ENCODE measurements at places on chromosomes 2 and 18.

DNA sequence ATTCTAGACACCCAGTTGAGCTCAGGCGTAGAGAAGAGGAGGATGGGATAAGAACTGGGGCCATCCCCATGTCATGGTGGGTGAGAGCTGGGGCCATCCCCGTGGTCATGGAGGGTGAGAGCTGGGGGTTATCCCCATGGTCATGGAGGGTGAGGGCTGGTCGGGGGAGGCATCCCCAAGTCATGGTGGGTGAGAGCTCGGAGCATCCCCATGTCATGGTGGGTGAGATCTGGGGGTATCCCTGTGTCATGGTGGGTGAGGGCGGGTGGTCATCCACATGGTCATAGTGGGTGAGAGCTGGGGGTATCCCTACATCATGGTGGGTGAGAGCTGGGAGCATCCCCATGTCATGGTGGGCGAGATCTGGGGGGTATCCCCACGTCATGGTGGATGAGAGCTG, 52.5 kb downstream of the IL1RL2 start:
- DNase-seq, result no peak

- no peak for DNase-seq
These were observed 8.4 kb upstream of the PER2 start for GRCh38 chr2:238296638-238297457.

DNA sequence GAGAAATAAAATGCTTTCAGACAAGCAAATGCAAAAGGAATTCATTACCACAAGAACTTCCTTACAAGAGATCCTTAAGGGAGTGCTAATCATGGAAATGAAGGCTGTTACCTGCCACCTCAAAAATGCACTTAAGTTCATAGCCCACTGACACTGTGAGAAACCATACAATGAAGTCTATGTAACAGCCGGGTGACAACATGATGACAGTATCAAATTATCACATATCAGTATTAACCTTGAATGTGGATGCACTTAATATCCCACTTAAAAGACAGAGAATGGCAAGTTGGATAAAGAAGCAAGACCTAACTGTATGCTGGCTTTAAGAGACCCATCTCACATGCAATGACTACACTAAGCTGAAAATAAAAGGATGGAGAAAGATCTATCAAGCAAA, 403.4 kb upstream of the MC4R start:
- no peak for DNase-seq

GRCh38 chr2:8558096-8558495, 123.8 kb upstream of the ID2 start:
- DNase-seq, result no peak

DNA sequence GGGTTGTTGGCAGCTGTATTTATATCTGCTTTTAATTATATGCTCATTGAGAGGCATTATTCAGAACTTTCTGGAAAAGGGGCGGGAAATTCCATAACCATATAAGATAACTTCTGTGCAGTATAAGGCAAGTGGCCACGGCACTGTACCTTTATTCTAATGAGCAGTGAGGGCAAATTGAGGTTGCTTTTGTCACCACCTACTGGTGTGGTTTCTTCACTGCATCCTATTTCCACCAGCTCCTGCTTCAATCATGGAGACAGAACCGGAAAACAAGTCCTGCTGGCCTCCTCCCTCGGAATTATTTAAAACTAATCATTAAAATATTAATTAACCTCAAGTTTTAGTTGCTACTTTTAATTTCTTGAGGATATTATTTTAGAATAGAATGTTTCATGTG, 759.4 kb downstream of the CBLN2 start:
- no peak for DNase-seq

- DNase-seq, result no peak
These were observed 61.4 kb downstream of the TWIST2 start for GRCh38 chr2:238908960-238909951.

DNA sequence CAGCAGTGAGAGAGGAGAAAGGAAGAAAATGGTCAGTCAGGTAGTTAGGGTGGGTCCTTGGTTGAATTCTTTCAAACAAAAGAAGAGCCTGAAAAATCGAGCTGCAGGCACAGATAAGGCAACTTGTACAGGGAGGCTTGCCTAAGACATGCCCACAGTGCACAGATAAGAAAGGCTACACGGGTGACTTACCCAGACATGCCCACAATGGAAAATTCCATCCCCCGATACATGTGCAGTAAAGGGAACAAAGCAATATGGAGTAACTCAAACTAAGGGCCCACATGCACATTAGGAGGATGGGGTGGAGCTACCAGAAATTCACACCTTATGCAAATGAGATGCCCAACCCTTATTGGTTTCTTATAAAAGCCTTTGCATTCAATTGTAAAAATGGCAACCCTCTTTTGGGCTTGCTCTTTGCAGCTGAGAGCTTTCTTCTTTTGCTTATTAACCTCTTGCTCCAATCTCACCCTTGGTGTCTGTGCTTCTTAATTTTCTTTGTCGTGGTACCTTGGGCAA, 110.3 kb upstream of the RMP24 start:
- no peak for DNase-seq

DNA sequence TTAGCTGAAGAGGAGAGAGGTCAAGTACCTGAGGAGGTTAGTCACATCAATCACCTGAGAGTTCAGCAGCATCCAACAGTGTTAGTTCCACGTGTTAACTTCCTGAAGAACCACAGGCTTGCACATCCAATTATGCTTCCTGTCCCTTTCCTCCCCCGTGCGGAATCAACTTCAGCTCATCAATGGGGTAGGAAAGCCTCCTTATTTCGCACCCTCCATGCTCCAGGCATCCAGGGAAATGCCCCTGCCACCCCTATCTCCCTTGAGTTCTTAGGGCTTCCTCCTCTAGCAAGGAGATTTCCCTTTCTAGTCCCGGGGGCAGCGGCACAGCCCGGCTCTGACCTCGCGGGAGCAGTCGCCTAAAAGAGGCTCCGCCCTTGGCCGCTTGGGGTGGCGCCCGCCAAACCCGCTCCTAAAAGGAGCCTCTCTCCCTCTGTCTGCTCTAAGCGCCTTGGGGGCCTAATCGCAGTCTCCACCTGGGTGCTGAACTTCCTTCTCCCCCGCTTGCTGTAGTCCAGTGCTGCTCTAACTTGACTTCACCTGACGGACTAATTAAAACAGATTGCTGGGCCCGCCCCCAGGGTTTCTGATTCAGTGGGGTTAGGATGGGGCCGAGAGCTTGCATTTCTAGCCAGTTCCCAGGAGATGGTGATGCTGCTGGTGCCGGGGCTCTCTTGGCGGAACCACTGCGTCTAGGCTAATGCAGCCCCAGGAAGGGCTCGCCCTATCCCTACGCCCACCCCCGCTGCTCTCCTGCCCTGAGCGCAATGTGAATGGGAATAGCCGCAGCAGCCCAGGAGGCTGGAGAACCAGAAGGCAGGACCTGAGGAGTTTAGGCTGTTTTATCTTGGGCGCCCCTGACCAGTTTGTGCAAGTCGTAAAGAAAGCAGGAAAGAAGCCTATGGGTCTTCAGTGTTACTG, 3.4 kb upstream of the TET3 start:
- DNase-seq, result peak; percentile 81

GRCh38 chr2:70583091-70583490, 29.5 kb upstream of the TGFA start:
- DNase-seq, result no peak
